Activated CD8-positive, alpha-beta memory T cell treated with anti-CD3 and anti-CD28 coated beads for 1 hour (primary cell): ENCODE measurements at places on chromosomes 3 and 15.
A peak's percentile ranks its signal among the peaks of the same experiment; 100 is the strongest.

GRCh38 chr3:54983266-54984099 lies 55.6 kb upstream of the LRTM1 start:
- no peak for DNase-seq

DNA sequence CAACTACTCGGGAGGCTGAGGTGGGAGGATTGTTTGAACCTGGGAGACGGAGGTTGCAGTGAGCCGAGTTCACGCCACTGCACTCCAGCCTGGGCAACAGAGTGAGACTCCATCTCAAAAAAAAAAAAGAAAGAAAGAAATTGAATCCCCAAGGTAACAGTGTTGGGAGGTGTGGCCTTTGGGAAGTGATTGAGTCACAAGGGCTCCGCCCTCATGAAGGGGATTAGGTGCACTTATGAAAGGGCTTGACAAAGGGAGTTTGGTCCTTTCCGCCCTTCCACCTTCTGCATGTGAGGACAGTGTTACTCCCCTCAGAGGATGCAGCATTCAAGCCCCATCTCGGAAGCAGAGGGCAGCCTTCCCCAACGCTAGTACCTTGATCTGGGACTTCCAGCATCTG lies 21.3 kb downstream of the POC1A start:
- DNase-seq: no peak

- no peak for DNase-seq
Measured at GRCh38 chr15:62323353-62323890, 158.3 kb upstream of the C2CD4B start.

GRCh38 chr3:184597829-184598573 lies 36.4 kb downstream of the EPHB3 start:
- no peak for DNase-seq

GRCh38 chr3:46884427-46884826 lies 6.9 kb downstream of the PTH1R start:
- no peak for DNase-seq

GRCh38 chr3:124669470-124669869 lies 60.8 kb upstream of the UMPS start:
- no peak for DNase-seq

- DNase-seq: peak; percentile 83
Measured at GRCh38 chr3:46538803-46539442, 27.2 kb downstream of the LRRC2 start.

- no peak for DNase-seq
Measured at GRCh38 chr3:157531301-157531660, 28.1 kb upstream of the VEPH1 start.

GRCh38 chr15:68566377-68566954 lies 12.3 kb upstream of the CORO2B start:
- DNase-seq: no peak

- DNase-seq: no peak
Measured at GRCh38 chr3:120498556-120499346, 48.0 kb upstream of the FSTL1 start.
